ENCODE measurements at places on chromosomes 13 and 19.
A peak's percentile ranks its signal among the peaks of the same experiment; 100 is the strongest.

DNA sequence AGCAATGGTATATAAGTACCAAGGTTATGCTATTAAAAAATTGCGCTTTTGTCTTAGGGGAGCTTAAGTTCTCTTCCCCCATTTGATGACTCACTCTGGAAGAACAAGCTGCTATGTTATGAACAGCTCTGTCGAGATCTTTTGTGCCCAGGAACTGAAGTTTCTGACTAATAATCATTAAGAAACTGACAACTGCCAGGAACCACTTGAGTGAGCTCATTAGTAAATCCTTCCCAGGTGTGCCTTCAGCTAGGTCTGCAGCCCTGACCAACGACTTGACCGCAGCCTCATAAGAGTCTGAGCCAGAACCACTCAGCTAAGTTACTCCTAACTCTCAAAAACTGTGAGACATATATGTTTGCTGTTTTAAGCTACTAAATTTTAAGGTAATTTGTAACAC lies 147.8 kb downstream of the SLITRK6 start:
- H3K4me3 ChIP-seq, result no peak overlapping the region
- no peaks in the 10 kb centered on the region for H3K36me3 ChIP-seq
- no peaks in the 10 kb centered on the region for H3K4me1 ChIP-seq
- H3K27me3 ChIP-seq, result no peaks in the 10 kb centered on the region

- no peak overlapping the region for H3K4me3 ChIP-seq
- no peaks in the 10 kb centered on the region for H3K27me3 ChIP-seq
- no peaks in the 10 kb centered on the region for H3K36me3 ChIP-seq
- DNase-seq, result no peak
Measured at GRCh38 chr13:34019870-34020269, 201.9 kb downstream of the RFC3 start.

GRCh38 chr13:43776501-43777079 lies 10.2 kb downstream of the ENOX1 start:
- H3K4me3 ChIP-seq, result no peak overlapping the region
- no peak overlapping the region for H3K27ac ChIP-seq
- no peaks in the 10 kb centered on the region for H3K36me3 ChIP-seq
- no peaks in the 10 kb centered on the region for H3K4me1 ChIP-seq
- peaks cover 31% of the 10 kb centered on the region for H3K27me3 ChIP-seq
- DNase-seq, result no peak

- H3K27me3 ChIP-seq, result no peaks in the 10 kb centered on the region
- no peak overlapping the region for H3K4me3 ChIP-seq
- no peak overlapping the region for H3K27ac ChIP-seq
Measured at GRCh38 chr13:58300224-58300623, 668.7 kb downstream of the PCDH17 start.

- no peak overlapping the region for H3K27ac ChIP-seq
- H3K4me1 ChIP-seq, result no peaks in the 10 kb centered on the region
- H3K36me3 ChIP-seq, result no peaks in the 10 kb centered on the region
- no peak for DNase-seq
- no peak overlapping the region for H3K4me3 ChIP-seq
Measured at GRCh38 chr13:78198419-78198818, 279.8 kb upstream of the EDNRB start.

GRCh38 chr19:873084-873483 lies 13.6 kb downstream of the CFD start:
- no peak overlapping the region for H3K4me3 ChIP-seq
- H3K27me3 ChIP-seq, result no peaks in the 10 kb centered on the region
- H3K4me1 ChIP-seq, result peaks cover 22% of the 10 kb centered on the region
- peak; percentile 90 for DNase-seq
- peaks cover 21% of the 10 kb centered on the region for H3K36me3 ChIP-seq

DNA sequence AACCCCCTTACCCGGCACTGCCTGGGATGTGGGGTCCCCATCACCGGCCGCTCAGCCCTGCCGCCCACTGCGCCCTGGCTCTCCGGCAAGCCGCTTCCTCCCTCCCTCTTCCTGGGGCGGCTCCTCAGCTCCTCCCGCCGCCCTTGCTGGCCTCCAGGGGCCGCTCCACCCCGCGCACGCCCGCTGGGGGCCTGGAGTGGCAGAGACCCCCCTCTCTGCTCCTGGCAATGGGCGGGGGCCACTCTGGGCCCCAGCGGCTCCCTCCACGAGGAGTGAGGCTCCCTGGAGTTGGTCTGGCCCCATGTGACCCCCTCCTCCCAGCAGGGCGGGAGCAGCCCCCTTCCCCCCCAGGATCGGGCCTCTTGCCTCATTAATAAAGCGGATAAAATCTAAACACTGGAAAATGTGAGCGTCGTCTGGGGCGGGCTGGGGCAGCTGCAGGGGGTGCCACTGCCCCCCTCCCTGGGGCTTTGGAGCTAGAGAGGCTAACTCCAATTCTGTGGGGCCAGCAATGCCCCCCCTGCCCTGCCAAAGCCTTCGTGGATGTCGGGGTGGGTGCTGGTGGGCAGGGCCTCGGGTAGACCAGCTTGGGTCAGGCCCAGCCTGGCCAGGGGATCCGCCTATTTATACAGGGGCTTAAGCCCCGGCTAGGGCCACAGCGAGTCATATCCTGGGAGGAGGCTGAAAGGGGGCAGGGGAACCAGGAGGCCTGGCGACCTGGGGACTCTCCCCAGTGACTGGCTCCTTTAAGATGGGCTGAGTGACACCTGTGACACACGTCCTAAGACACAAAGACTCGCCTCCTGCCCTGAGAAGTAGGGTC lies at the start of gene PTGER1:
Gene PTGER1 (minus strand): TSS at position 104 of the 823 bp plus-strand sequence. CDS start 1,034 bp downstream, outside the sequence.
- peak; percentile 58 for DNase-seq
- H3K27me3 ChIP-seq, result peaks cover 49% of the 10 kb centered on the region
- H3K4me3 ChIP-seq, result no peak within 1 kb of the TSS
- peaks cover 13% of the 10 kb centered on the region for H3K36me3 ChIP-seq

DNA sequence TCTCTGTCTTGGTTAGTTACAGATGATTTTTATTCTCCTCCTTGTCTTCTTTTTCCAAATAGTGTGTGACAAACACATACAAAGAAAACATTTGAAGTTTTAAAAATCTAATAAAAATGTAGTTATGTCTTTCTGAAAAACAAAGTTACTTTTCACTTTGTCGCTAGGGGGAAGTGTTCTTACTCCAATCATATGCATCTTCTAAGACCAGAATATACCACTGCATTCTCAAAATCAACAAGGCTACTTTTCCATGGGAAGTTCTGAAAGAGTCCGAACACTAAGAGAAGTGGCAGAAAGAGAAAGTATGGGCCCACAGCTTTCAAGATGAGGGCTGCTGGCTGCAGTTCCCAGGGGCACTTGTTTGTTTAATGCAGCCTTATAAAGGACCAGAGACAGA lies 208.9 kb downstream of the DCT start:
- H3K4me1 ChIP-seq, result no peaks in the 10 kb centered on the region
- H3K4me3 ChIP-seq, result no peak overlapping the region
- DNase-seq, result no peak
- H3K36me3 ChIP-seq, result no peaks in the 10 kb centered on the region
- peaks cover 3% of the 10 kb centered on the region for H3K27me3 ChIP-seq
- H3K27ac ChIP-seq, result no peak overlapping the region

GRCh38 chr13:65633806-65634205 lies 1596.3 kb downstream of the PCDH9 start:
- no peaks in the 10 kb centered on the region for H3K27me3 ChIP-seq
- H3K27ac ChIP-seq, result no peak overlapping the region
- H3K36me3 ChIP-seq, result no peaks in the 10 kb centered on the region
- H3K4me1 ChIP-seq, result no peaks in the 10 kb centered on the region
- H3K4me3 ChIP-seq, result no peak overlapping the region

- H3K4me3 ChIP-seq, result peak overlapping the region; percentile 95
- DNase-seq, result peak; percentile 70
- H3K27ac ChIP-seq, result peak overlapping the region; percentile 92
- H3K4me1 ChIP-seq, result peaks cover 50% of the 10 kb centered on the region
Measured at GRCh38 chr19:15331419-15332310, 674 bp downstream of the BRD4 start.

DNA sequence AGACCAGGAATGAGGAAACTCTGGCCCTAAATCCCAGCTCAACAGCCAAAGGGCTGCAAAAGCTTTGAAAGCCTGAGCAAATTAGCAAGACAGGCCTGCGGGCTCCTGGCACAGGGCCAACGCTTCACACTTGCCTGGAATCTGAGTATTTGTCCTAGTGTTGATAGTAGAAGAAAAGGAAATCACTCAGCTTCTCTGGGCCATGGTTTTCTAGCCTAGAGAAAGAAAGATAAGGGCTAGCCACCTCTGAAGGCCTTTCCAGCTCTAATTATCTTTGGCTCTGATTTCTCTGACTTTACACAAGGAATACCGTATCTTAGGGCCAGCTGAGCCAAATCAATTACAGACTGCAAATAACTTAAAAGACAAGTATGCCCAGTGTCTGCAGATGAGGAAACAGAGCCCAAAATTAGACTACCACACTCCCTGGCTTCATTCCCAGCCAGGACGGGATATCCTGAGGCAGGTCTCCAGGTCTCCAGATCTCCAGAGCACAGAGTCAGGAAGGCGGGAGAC lies 69.6 kb downstream of the STK24 start:
- no peak overlapping the region for H3K27ac ChIP-seq
- peaks cover 77% of the 10 kb centered on the region for H3K4me1 ChIP-seq
- no peaks in the 10 kb centered on the region for H3K27me3 ChIP-seq

GRCh38 chr19:7366701-7367420 lies 18.1 kb downstream of the ARHGEF18 start:
- no peak overlapping the region for H3K4me3 ChIP-seq
- peak overlapping the region; percentile 16 for H3K27ac ChIP-seq
- peaks cover 51% of the 10 kb centered on the region for H3K36me3 ChIP-seq
- peaks cover 3% of the 10 kb centered on the region for H3K4me1 ChIP-seq
- no peaks in the 10 kb centered on the region for H3K27me3 ChIP-seq

DNA sequence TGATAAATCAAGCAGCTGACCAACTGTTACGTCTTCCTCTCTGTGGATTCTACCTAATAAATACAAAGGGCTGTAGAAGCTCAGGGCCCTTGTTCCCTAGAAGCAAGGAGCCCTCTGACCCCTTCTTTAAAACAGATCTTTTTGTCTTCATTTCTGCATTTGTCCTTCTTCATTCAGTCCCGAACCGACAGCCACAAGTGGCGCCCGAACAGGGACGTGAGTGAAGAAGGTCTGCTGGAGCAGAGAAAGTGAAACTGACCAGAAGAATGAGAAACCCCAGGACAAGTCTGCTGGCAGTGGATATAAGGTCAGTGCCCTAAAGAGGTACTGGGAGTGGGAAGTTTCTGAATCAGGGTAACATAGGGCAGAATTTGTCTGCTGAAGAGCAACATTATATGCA lies 13.1 kb downstream of the ZNF773 start:
- H3K36me3 ChIP-seq, result peaks cover 52% of the 10 kb centered on the region
- DNase-seq, result no peak
- no peaks in the 10 kb centered on the region for H3K4me1 ChIP-seq
- H3K27ac ChIP-seq, result no peak overlapping the region
